ENCODE measurements at places on chromosomes 11 and 22.

DNA sequence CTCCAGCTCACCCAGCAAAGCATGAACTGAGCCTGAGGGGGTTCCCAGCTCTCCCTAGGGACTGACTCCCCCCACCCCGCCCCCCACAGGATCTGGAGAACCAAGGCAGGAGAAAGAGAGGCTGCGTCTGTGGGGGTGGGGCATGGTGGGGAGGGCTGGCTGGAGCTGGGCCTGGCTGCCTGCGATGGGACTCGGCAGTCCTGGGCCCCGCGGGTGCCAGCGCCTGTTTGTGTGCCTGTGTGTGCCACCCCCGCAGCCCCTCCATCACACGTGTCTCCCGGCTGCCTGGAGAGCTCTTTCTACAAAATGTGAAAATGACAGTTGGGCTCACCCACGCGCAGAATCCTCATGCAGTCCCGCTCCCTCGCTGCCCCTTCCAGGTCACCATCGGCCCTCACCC lies 46.8 kb downstream of the CACNA1I start:
- DNase-seq = no peak

- DNase-seq = no peak
These were observed 124.3 kb upstream of the RASSF10 start for GRCh38 chr11:12884751-12885318.

DNA sequence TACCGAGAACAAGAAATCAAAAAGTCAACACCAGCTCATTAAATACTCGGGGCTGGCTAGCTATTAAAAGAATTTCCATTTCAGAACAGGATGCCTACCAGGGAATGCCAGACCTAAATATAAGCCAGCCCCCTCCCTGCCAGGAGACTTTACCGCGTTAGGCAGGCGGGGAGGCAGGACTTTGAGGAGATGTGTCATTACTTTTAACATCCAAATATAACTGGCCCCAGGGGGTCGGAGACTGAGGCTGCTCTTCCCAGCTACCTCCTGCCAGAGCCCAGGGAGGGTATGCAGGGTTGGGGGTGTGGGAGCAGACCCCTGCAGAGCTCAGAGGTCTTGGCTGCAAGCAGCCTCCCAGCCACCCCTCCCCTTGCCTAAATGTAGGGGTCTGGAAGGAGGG lies 183.5 kb downstream of the DSCAML1 start:
- DNase-seq = no peak

- DNase-seq = no peak
These were observed 151.8 kb upstream of the GRIA4 start for GRCh38 chr11:105458071-105458470.

- no peak for DNase-seq
These were observed 150.9 kb upstream of the THY1 start for GRCh38 chr11:119573858-119574257.

All from activated CD4-positive, alpha-beta T cell treated with anti-CD3 and anti-CD28 coated beads, Interleukin-2, amount 50 U/mL, for 16 hours (primary cell).